Memory B cell (primary cell): ENCODE measurements at places on chromosomes 2 and 18.

- no peak for DNase-seq
These were observed 112.0 kb downstream of the ATAD2B start for GRCh38 chr2:23814963-23815362.

DNA sequence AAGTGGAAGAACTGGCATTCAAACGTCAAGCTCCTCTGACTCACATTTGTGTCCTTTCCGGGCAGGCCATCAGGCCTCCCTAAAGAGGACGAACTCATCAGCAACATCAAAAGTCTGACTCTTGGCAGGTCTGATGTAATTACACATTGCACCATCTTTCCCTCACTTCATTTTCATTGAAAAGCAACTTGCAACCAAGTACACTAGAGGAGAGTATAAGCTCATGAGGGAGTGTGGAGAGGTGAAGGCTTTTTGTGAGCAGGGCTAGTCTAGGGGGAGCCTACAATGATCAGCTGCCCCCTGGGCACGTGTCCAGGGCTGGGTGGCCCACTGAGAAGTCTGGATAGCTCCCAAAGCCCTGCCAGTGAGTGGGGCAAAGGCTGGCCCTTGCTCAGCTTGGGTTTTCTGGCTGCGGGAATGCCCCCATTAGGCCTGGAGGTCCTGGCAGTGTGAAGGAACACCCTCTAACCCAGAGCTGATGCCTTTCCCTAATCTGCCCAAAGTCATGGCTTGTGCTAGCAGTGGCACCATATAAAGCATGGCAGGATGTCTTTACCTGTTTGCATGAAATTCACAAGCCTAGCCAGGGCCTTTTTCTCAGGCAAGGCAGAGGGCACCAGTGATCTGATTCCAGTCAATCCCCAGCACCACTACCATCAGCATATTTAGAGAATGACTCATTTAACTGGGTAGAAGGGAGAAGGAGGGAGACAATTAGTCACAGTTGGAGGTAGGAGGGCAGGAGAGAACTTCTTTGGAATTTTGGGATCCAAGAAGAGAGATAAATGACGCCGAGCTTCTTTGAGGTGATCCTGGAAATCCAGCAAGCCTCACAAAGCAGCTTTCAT is 8.5 kb upstream of the DAW1 start:
- no peak for DNase-seq

DNA sequence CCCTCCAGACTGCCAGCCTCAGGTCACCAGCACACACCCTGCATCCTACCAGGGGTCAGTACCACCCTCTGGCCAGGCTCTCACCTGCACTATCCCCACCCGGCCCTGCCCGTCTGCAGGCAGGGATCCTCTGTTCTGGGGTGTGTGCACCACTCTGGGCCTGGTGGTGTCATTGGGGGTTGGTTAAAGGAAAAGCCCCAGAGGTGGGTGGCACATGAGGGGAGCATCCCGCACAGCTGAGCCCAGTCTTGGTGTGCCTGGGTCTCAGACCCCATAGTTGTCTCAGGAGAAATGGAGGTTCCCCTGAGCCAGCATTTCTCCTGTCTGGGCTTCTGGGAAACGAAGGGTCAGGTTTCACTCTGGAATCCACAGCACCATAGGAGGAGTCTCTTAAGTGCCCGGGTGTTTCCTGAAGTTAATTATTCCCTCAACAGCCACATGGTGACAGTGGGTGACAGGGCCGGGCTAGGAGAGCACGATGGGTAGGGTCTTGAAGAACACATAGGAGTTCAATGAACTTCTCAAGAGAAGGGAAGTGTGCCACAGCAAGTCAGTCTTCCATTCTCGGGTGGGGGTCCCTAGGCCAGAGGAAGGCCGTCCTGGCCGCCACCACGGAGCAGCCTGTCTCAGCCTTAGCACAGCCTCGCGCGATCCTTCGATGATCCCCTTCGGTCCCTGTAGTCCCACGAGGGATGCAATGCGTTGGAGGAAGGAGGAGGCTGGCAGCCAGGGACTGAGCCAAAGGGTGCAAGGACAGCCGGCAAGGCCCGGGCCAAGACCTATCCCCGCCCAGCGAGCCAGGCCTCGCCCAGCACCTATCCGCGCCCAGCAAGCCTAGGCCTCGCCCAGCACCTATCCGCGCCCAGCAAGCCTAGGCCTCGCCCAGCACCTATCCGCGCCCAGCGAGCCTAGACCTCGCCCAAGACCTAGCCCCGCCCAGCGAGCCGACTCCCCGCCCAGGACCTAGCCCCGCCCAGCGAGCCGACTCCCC is 1.1 kb upstream of the FARP2 start:
- peak; percentile 72 for DNase-seq

DNA sequence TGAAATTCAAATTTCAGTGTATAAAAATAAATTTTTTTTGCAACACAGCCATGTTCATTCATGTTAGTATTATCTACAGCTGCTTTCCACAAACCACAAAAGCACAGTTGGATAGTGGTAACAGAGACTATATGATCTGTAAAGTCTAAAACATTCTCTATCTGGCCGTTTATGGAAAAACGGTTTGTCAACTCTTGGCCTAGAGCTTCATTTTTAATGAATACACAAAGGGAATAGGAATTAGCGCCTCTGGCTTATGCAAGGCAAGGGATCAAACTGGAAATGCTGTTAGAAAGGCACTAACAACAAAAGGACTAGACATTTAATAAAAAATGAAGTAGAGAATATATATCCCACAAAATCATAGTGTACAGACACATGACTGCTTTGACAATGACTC is 211.9 kb downstream of the EXOC6B start:
- no peak for DNase-seq

GRCh38 chr2:156399950-156400705 is 36.1 kb upstream of the GPD2 start:
- DNase-seq: no peak

- no peak for DNase-seq
These were observed 276.8 kb downstream of the RIT2 start for GRCh38 chr18:42838546-42839145.

GRCh38 chr18:10379522-10379921 is 74.9 kb upstream of the APCDD1 start:
- no peak for DNase-seq

DNA sequence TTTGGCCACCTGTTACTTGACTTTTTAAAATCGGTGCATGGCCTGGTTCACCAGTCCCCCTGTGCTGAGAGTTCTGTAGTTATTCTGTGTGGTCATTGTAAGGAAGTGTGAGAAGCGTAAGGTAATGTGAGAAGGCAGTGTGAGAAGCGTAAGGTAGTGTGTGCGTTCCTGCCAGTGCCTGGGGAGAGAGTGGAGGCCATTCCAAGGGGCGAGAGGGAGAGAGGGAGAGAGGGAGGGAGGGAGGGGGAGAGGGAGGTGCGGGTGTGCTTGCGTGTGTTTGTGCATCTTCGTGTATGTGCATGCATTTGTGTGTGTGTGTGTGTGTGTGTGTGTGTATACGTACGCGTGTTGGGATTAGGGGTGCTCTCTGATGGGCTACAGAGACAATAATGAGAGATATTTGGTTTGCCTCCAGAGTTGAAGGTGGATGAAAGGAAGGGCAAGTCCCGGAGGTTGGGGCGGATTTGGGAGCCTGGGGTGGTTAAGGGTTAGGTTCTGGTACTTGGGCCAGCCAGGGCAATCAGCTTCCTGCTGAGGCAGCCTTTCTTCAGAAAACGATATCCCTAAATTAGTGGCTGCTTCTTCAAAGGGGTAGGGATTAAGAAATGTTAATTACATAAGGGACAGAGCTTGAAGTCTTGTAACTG is 53.7 kb downstream of the SGPP2 start:
- no peak for DNase-seq
